ENCODE measurements at places on chromosomes 11 and 22. TPM values are rescaled to one million over a fixed set of nuclear protein-coding genes. Genes with fewer than 3 reads are reported as not detected.
A peak's percentile ranks its signal among the peaks of the same experiment; 100 is the strongest.

GRCh38 chr11:127994736-127995135 lies 592.6 kb downstream of the ETS1 start:
- peak; percentile 37 for DNase-seq

The DNAJB7 gene
- total RNA-seq = not detected

The CLP1 gene
- 13.1 TPM for total RNA-seq

The PATE4 gene
- not detected for total RNA-seq

- no peak for DNase-seq
These were observed 209.7 kb upstream of the ARHGAP20 start for GRCh38 chr11:110921742-110922521.

GRCh38 chr22:42078469-42079318 lies 806 bp upstream of the SMDT1 start:
- DNase-seq = no peak

GRCh38 chr22:32206774-32207758 lies 2.2 kb upstream of the RFPL2 start:
- no peak for DNase-seq

DNA sequence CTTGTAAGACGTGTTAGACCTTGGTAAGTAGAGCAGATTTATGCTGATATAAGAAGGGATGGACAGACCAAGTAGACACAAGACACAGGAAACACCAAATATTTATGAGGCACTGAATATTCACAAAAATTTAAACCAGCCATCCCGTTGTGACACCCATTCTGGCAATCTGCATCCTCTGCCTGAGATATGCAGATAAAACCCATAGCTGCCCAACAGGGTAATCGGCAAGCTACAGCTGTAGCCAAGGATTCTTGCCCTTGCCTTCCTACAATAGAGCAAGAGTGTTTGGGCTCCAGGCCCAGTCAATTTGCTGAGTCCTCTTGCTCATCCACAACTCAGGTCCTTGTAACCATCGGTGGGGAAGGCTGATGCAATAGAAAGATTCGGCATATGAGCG lies 18.5 kb upstream of the MPZL2 start:
- no peak for DNase-seq

The TSSK2 gene
- total RNA-seq = not detected

DNA sequence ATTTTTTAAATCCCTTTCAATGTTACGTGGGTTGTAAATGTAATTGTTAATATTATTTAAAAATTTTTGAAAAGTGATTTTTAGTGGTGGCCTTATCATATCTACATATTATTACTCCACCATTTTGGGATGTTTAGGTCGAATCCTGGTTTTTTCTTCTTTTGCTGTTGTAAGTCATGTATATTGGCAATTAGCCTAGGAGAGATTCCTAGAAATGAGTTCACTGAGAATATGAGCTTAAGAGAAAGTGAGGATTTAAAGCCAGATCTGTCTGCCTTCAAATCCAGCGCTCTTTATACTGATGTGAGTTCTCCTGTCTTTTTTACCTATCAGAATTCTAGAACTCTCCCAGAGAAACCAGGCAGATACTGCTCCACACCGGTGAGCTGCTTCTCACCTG lies 56.1 kb downstream of the PTPRJ start:
- DNase-seq = no peak

DNA sequence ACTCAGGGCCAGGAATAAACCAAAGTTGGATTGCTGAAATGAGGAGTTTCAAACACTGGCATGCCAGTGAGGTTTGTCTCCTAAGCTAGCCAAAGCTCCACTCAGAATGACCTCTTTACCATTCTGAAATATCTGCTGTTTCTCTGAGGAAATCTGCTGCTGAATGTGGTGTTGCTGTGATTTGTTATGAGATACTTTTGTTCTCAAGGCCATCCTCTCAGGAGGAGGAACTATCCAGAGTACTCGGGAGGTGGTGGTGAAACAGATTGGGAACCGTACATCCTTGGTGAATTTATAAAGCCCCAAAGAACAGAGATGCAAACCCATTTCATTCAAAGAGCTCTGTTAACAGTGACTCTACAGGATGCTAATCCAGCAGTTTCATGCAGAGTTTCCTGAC lies 50.5 kb downstream of the BDNF start:
- DNase-seq = no peak

DNA sequence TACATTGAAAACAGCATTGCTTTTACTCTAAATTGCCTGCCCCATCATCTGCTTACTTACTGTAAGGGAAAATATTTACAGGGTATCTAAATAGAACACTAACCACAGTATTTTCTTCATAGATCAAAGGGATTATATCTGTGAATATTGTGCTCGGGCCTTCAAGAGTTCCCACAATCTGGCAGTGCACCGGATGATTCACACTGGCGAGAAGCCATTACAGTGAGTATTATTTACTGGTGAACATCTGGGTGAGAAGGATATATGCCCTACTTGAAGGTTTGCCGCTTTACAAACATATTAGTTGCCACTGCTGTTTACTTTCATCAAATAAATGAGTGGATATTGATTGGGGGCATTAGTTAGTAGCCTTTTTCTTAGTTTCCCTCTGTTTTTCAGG lies 5.9 kb upstream of the CNTF start:
- no peak for DNase-seq

DNA sequence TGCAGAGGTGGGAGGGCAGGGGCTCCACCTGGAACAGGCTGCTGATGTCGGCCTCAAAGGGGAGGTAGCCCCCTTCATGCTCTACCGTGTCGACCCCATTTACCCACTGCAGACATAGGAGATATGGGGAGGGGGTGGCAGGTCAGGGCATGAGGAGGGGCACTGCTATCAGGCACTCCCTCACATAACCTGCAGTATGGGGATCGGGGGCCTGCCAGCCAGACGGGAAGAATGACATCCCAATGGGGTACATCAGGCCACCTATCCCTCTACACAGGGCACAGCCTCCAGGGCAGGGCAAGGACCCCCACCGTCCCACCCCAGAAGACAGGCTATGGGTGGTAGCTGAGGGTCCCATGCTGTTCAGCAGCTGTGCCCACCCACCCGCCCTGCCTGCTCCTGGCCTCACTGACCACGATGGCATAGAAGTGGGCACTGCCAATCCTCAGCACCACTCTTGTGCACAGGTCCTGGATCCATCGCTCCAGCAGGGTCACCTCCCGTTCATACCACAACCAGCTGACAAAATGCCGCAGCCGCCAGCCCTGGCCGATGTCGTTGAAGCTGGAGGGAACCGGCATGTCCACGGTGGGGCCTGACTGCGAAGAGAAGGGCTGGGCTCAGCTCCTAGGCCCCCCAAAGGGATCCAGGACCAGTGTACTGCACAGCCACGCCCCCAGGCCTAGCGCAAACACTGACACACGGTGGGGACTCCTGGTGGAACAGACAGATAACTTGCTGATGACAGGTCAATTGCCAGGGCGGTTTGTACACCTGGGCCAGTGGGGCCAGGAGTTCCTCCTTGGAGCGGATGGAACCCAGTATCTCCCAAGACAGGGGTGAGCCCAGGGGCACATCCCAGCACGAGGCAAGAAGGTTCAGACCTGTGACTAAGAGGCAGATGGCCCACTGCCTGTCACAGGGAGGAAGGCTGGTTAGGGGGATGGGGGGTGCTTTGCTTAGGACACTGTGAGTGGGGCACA lies 24.1 kb downstream of the RGL4 start:
- no peak for DNase-seq

The CCDC34 gene
- total RNA-seq = 5.7 TPM

DNA sequence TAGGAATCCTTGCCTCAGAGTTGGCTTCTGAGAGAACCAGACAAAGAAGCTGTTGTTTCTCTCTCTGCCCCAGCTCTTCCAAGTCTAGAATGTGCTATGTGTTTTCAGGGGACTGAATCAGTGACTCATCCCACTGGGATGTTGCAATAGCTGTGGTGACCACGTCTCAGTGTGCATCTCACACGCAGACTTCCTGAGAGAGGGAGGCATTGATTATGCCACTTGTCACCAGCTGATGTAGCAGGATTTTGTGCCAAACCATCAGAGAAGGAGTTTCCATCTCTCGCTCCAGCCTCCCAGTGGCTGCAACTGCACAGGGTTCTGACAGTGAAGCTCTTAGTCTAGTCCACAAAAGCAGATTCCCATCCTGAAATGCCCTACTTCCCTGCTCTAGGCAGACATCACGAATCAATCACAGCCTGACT lies 455.8 kb downstream of the MIAT start:
- DNase-seq = peak; percentile 87

- no peak for DNase-seq
These were observed 635 bp upstream of the GRK3 start for GRCh38 chr22:25563761-25564319.

DNA sequence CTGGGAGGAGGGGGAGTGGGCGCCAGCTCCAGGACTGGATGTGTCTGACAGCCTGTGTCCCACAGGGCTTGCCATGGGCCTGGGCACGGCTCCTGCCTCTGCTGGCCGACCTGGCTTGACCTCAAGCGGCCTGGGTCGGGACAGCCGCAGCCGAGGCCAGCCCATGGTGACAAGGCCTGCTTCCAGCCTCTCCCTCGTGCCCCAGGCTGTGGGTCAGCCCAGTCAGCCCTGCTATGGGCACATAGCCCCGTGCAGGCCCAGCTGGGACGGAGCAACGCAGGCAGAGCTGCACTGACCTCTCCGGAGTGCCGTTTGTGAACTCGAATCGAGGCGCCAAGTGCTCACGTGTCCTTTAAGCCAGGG lies 17.9 kb downstream of the OSBPL5 start:
- DNase-seq = no peak

DNA sequence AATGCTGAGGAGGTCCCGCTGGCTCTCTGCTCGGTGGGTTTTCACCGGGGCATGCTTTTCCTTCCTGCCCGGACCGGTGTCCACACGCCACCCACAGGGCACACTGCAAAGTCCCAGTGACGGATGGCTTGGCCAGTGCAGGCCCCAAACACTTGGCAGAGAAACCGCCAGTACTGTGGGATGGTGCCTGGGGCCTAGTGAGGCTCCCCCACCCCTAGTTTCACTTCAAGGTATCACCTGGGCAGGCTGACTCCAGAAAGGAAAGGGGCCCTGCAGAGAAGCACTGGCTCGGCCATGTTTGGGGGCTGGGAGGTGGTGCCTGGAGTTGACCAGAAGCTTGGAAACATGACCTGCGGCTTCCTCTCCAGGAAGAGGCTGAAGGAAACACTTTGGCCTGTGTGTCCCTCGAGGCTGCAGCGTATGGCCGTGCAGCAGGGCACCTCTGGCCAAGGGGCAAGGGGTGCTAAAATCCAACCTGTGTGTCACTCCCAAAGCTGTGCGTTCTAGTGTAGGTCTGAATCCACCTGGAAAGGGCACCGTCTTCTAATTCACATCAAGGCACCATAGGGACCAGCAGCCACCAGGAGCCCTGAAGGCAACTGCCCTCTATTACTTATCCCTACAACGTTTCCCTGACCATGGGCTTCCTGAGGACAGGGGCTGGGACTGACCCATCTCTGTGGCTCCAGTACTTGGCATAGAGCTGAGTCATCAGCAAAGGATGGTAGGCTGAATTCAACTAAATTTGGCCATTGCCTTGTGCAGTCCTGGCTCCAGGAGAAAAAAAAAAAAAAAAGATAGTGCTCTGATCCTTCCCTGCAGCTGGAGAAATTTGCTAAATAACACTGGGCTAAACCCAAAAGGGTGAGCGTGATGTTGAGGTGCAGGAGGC lies 22.6 kb downstream of the TPBGL start:
- DNase-seq = no peak

- no peak for DNase-seq
These were observed 284 bp downstream of the CCS start for GRCh38 chr11:66593303-66593635.

DNA sequence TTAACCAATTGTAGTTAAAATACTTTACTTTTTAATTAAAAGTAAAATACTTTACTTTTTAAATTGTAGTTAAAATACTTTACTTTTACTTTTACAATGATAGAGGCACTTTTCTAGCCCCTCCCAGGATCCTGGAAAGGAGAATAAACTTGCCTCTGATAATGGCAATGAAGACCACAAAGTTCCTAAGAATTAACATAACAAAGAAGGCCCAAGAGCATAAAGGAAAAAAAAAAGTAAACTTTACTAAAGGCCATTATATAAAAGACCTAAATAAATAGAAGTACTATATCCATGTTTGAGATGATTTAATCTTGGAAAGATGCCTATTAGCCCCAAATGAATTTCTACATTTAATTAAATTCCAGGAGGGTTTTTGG lies 129.1 kb upstream of the THY1 start:
- DNase-seq = no peak

The XKR3 gene
- not detected for total RNA-seq

The PRODH gene
- total RNA-seq = 2.1 TPM

GRCh38 chr22:19062943-19063308 lies 59.3 kb downstream of the DGCR2 start:
- no peak for DNase-seq

DNA sequence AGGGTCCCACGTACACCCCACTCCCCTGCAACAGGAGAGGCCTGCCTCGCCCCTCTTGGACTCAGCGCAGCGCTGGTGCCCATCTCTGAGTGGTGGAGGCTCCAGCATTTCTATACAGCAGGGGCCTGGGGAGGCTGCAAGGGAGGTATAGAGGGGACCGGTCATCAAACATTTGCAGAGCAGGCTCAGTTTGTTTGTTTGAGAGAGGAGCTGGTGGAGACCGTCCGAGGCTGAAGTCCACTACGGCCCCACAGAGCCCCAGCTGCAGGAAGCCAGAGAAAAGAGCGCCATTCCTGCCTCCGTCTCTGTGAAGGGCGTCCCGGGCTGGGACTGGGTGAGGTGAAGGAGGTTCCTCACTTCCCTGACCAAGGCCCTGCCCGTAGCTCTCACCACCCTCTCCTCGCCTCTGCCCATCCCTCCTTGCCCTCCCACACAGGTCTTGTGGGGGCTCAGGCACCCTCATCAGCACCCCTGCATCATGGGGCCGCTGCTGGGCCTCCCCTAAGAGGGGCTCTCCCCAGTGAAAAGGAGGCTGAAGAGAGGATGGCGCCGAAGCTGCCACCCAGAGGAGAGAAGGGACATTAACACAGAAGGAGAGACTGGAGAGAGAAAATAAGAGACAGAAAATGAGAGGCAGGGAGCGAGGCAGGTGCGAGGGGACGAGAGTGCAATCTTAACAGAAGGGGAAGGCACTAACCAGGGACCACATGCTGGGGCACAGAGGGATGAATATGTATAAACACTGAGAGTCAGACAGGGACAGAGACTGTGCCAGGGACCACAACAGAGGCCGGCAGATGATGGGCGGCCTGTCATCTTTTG lies 24.5 kb downstream of the RPUSD4 start:
- no peak for DNase-seq

DNA sequence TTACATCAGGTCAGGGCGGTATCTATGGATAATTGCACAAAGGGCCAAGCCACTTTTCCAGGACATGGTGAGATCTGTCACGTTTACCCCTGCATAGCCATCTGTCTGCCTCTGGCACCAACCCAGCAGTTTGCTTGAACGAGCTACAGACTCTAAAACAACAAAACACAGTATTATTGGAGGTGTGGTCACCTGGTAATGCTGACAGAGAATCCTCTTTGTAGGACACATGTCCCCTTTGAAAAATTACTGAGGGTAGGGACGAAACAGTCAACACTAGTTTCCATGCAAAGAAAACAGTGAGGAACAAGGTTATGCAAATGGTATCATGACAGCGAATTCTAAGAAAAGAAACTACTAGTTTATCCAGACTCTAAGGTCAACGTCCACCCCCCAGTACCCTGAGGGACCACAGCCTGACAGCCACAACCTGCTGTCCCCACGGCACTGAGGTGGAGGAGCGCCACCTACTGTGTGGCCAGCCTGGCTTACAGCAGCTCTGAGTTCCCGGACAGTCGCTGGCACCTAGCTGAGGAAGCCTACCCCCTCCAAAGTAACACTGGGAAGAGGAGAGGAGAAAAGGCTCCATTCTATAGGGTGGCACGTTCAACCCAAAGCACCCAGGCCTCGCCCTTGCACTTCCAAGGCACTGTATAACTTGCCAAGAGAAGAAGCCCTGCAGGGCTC lies 117.4 kb upstream of the BID start:
- DNase-seq = no peak

- no peak for DNase-seq
These were observed 54.1 kb upstream of the SLC25A1 start for GRCh38 chr22:19232623-19233022.

The GDPD4 gene
- not detected for total RNA-seq
